ENCODE measurements at places on chromosomes 7 and 10.

DNA sequence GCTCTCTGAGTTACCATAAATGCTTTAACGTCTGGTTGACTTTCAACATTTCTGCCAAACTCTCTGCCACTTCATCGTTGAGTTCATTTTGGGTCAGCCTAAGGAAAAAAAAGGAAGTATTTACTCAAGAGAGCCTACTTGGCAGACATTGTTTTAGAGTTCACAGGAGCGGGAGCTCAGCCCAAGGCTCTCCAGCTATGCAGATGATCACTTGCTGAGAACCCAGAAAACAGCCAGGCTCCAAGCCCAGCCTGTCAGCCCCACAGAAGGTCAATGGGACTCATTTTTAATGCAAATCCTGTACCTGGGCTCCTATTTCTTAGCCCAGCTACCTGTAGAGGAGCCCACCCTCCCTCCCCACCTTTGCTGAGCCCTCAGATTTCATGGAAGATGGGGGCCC, 45.5 kb downstream of the NOD1 start:
- no peak for DNase-seq

- DNase-seq: no peak
These were observed 9.5 kb downstream of the PNLIPRP3 start for GRCh38 chr10:116437076-116437692.

DNA sequence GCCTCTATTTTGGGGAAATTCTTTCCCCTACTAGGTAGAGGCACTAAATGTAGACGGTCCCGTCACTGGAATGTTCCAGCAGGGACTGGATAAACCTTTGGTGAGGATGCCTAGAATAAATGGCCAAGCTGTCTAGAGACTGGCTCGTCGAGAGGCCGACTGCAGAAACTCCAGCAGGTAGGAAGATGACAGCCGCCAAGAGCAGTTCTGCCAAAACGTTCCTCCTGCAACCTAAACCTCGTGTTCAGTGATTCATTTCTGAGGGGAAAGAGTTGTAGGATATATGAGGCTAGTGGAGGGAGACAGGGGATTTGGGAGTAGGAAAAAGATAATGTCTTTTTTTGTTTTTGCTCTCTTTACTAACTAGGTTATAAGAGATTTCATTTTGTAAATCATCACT, 184.7 kb upstream of the GDF10 start:
- DNase-seq: no peak

DNA sequence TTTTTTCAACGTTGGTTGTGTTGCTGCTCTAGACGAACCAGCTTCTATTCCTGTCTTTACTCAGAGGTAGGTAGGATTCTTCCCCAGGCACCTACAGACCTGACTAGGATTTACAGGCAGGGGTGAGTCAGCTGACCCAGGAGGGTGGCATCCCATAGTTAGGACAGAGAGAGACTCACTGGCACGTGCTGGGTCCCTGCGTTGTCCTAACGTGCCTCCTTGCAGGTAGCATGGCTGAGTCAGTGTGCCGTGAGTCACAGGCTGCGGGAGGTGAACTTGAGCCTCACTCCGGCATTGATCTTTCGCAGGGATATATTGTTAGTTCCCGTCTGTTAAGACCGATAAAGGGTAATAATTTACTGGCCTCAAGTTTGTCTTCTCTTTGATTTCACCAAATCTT, 96.5 kb downstream of the PFKFB3 start:
- DNase-seq: peak; percentile 27

DNA sequence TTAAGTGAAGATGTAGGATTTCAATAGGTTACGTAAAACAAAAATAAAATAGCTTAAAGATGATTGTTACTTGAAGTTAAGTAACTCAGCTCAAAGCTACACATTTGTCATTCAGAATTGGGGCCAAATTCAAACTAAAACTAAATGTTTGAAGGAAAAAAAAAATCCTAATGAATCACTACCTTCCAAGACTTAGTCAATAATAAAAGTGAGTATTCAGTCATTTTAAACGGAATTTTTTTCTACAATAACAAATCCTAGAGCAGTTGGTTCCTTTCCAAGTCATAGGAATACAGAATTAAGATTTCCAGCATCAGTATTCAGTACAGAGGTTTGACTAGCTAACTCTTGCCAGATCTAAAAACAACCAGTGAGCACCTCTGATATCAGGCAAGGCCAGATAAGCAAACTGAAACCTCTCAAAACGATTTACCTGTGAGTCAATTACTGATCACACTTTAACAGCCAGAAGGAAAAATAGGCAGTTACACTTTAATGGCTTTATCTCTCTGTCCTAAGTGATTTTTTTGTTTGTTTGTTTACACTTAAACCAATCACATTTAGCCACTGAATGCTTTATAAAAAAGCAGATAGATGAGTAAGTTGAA, 669.8 kb upstream of the ANKRD30A start:
- no peak for DNase-seq

DNA sequence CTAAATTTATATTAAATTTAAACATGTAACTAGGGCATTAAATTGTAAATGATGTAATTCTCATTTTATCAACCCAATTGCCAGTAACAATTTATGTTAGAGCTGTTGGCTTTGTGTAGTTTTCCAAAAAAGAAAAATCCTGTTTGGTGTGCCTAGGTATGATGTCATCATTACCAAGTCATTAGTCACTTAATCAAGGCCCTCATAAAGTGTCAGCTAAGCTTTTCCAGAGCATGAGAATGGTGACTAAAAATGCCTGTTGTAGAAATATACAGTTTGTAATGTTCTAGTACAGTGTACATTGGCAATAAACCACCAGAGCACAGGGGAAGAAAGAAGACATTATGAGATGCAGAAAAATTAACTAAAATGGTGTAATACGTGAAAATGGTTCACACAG, 593.8 kb upstream of the ANKRD30A start:
- no peak for DNase-seq

DNA sequence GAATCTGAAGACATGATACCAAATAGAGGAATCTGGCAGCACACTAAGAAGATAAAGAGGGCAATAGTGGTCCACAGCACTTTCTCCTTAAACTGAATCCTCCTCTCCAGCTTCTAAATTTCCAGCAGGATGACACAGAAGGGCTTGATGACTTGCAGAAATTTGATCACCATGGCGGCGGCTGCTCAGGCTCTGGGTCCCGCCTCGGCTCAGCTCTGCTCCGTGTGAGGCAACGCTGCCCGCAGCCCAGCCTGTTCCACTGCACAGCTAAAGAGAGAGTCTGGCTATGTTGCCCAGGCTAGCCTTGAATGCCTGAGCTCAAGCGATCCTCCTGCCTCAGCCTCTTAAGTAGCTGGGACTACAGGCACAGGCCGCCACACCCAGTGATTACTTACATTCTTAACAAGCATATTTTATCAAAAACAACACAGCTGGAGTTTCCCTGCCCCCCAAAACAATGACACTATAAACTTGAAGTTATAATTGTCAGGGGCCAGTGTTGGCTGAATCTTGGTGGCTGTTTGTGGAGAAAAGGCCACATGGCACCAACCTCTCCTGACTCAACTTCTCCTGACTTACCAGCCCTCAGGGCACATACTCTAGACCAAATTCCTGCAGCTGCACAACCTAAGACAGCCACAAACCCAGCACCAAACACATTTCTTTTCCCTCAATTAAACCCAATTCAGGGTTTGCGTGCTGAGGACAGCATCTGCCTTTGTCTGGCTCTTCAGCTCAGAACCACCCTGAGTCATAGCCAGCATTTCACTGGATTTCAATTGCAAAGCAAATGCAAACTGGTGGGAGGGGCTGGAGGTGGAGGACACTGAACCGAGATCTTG, 11.6 kb upstream of the TNPO3 start:
- DNase-seq: no peak

- DNase-seq: no peak
These were observed 184.6 kb downstream of the SEC23IP start for GRCh38 chr10:120076996-120077706.

DNA sequence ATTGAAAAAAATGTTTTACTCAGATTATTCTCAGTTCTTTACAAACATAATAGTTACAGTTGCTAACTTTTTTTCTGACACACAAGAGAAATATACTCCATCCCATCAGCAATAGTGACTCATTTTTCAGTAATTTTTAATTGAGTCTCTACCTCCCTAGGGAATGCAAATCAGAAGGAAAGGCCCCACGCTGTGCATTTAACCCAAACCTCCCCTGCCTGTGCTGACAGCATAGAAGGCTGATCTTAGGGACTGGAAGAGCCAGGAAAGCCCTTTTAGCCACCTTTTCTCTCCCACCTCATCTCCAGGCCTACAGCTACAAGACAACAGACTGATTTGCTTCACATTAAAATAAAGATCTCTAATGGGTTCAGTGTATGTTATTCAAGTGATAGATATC, 24.7 kb upstream of the PIK3CG start:
- no peak for DNase-seq

- DNase-seq: no peak
These were observed 353.7 kb upstream of the NFE2L3 start for GRCh38 chr7:25798344-25798743.

- DNase-seq: no peak
These were observed 57.9 kb downstream of the ZNF22 start for GRCh38 chr10:45058580-45058979.

Measured in CD4-positive, alpha-beta T cell treated with Interleukin-17A for 4 hours (primary cell).